Trophoblast cell (in vitro differentiated cells and primary cell): ENCODE measurements at places on chromosomes 3 and 15.

- H3K4me3 ChIP-seq = no peak overlapping the region
- DNase-seq = no peak
- H3K4me1 ChIP-seq = no peaks in the 10 kb centered on the region
- no peaks in the 10 kb centered on the region for H3K36me3 ChIP-seq
- no peak overlapping the region for H3K27ac ChIP-seq
These were observed 15.0 kb downstream of the IL17RD start for GRCh38 chr3:57150113-57150581.

GRCh38 chr3:127749787-127750225 lies 72.5 kb downstream of the MGLL start:
- no peak overlapping the region for H3K27ac ChIP-seq
- H3K4me3 ChIP-seq = no peak overlapping the region
- no peaks in the 10 kb centered on the region for H3K27me3 ChIP-seq
- DNase-seq = no peak
- H3K36me3 ChIP-seq = no peaks in the 10 kb centered on the region

GRCh38 chr15:101464256-101464998 lies 25.1 kb downstream of the PCSK6 start:
- H3K27me3 ChIP-seq = no peaks in the 10 kb centered on the region
- no peaks in the 10 kb centered on the region for H3K36me3 ChIP-seq
- H3K4me1 ChIP-seq = peaks cover 4% of the 10 kb centered on the region
- no peak overlapping the region for H3K27ac ChIP-seq

DNA sequence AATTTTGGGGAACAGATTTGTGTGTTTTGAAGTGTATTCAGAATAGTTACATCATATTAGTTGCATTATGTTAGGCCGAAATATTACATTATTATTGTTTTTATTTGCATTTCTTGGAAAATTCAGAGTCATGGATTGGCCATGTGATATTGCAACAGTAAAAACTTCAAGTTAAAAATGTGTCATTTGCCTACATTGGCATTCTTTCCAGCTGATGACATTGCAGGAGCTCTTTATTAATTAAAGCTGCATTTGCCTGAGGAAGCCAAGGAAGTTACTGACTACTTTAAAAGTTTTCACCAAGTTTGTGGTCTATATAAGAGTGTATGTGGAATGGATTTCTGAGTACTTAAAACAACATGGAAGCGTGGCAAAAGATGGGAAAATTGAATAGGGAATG lies 726.4 kb upstream of the SGO1 start:
- no peaks in the 10 kb centered on the region for H3K36me3 ChIP-seq
- H3K4me3 ChIP-seq = no peak overlapping the region
- no peaks in the 10 kb centered on the region for H3K27me3 ChIP-seq
- no peak for DNase-seq
- no peaks in the 10 kb centered on the region for H3K4me1 ChIP-seq

GRCh38 chr3:122063908-122064307 lies 8.7 kb downstream of the CD86 start:
- no peaks in the 10 kb centered on the region for H3K36me3 ChIP-seq
- no peak overlapping the region for H3K4me3 ChIP-seq
- no peaks in the 10 kb centered on the region for H3K27me3 ChIP-seq
- H3K4me1 ChIP-seq = no peaks in the 10 kb centered on the region
- no peak for DNase-seq
- no peak overlapping the region for H3K27ac ChIP-seq

- H3K27ac ChIP-seq = no peak within 1 kb of the TSS
- DNase-seq = no peak
- H3K4me1 ChIP-seq = peaks cover 2% of the 10 kb centered on the region
- H3K27me3 ChIP-seq = no peaks in the 10 kb centered on the region
- no peaks in the 10 kb centered on the region for H3K36me3 ChIP-seq
- no peak within 1 kb of the TSS for H3K4me3 ChIP-seq
These were observed at the start of gene COL6A5 for GRCh38 chr3:130345487-130346079. Gene COL6A5 (plus strand): TSS chr3:130345672. CDS start chr3:130373639, 27,967 bp downstream.

DNA sequence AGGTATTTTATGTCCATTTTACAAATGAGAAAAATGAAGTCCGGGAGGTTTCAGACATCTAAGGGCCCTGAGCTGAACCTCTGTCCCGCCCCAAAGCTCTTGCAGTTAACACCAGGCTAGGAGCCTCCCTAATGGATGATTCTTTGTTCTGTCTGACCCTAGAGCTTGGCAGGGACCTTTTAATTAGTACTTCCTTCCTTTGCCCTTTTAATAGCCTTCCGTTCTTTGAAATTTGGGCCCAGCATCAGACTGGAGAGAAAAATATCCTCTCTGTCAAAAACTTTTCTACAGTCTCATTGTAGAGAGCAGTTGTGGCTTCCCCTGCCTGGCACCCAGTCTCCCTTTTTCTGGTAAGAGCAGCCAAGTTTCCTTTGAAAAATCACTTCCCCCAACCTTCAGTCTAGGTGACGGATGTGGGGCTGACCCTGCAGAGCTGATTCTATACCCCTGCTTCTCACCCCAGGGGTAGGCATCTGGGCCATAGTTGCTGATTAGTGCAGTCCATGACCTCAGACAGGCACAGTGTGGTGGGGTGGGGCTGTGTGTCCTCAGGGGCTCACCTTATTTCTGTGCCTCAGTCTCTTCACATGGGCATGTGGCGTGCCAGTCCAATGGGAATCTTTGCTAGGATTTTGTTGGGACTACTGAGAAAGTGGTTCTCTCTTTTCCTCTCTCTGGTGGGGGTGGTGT lies 220.4 kb downstream of the ADAMTS9 start:
- H3K27me3 ChIP-seq = no peaks in the 10 kb centered on the region
- H3K4me1 ChIP-seq = no peaks in the 10 kb centered on the region
- DNase-seq = no peak
- no peak overlapping the region for H3K4me3 ChIP-seq
- no peak overlapping the region for H3K27ac ChIP-seq

DNA sequence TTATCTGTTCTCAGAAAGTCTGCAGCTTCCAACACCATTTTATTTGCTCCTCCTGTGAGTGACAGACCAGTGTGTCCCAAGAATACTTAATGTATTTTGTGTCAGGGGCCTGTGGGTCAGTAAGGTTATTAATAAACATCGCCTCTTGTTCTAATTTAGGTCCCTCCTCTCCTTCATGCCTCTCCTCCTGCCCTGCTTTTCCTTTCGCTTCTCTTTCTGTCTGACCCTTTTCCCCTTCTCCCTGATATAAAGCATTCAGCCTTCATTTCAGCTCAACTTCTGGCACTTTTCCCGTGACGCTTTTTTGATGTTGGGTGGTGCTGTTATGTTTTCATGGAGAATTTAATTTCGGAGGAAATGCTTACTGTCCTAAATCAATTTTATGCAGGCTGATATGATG lies 29.7 kb upstream of the NR2F2 start:
- H3K4me1 ChIP-seq = no peaks in the 10 kb centered on the region
- no peak overlapping the region for H3K27ac ChIP-seq
- H3K27me3 ChIP-seq = no peaks in the 10 kb centered on the region
- H3K4me3 ChIP-seq = no peak overlapping the region

DNA sequence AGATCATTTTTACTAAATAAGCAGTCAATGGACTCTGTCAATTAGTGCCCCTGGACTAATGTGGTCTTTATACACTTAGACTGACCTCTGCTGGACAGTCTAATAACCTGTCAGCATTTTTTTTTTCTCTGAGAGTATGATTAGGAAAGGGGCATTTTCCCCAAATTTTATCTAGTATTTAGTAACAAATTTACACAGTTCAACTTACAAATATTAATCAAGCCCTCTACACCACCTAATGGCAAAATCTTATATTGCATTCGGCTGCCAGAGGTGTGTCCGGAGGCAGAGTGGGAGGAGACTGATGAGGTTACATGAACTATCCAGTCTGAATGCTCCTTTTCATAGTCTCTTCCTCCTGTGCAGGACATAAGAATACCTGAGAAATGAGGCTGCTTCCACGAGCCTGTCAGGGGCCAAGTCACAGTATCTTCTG lies 36.0 kb upstream of the COLQ start:
- H3K4me1 ChIP-seq = no peaks in the 10 kb centered on the region
- H3K36me3 ChIP-seq = peaks cover 3% of the 10 kb centered on the region
- H3K4me3 ChIP-seq = no peak overlapping the region
- H3K27ac ChIP-seq = no peak overlapping the region
- DNase-seq = peak; percentile 76
- H3K27me3 ChIP-seq = no peaks in the 10 kb centered on the region

DNA sequence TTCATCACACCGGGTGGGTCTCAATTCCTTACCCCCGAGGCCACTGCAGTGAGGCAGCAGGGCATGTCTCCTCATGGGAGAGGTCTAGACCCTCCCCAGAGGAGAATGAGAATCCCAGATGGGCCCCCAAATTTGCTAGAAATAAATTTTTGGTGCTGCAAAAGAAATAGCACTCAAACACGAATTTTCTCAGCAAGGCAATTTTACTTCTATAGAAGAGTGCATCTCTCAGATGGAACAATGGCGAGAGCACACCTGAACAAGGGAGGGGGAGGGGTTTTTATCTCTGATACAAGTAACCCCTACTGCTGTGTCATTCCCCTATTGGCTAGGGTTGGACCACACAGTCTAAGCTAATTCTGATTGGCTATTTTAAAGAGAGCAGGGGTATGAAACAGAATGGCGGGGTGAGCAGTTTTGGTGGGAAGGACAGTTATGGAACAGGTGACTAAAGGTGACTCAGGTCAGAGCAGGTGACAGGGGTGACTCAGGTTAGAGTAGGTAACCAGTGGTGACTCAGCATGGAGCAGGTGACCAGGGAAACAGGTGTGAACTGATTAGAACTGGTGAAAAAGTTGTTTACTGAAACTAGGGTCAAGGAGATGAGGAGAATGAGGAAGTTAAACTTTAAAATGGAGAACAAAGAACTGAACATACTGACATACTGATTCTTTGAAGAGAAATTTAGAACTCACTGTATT lies 93.0 kb upstream of the WNT7A start:
- H3K27me3 ChIP-seq = no peaks in the 10 kb centered on the region
- no peak overlapping the region for H3K4me3 ChIP-seq

DNA sequence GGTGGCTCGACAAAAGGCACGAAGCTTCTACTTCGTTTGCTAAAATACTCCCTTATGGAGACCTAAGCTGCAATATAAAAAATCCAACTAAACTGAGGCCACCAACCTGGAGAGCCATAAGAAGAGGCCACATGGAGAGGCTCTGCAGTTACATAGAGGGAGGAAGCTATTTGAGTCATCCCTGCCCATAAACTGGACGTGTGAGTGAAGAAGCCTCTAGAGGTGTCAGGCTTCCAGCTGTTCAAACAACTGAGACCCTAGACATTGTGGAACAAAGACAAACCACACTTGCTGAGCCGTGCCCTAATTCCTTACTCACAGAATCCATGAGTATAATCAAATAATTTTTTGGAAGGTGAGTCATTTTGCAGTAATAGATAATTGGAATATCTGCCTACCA lies 50.2 kb upstream of the GMNC start:
- no peak for DNase-seq
- no peaks in the 10 kb centered on the region for H3K36me3 ChIP-seq
- no peak overlapping the region for H3K4me3 ChIP-seq
- H3K27ac ChIP-seq = no peak overlapping the region
- H3K27me3 ChIP-seq = no peaks in the 10 kb centered on the region

DNA sequence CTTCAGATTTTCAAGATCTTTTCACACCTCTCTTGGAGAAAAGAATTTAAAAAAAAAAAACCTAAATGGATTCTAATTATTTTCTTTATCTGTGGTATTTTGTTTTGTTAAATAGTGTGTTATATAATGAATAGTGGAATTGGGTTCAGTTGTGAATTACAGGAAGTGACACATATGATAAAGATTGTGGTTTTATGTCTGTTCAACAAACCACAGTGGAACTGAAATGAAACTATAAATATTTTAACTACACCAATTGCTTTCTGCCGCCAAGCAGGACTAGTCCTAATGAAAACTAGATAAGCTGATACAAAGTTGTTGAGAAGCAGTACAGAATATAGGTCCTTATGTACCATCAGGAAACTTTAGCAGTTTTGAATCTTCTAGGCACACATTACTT lies 121.6 kb downstream of the UBE2E2 start:
- H3K36me3 ChIP-seq = no peaks in the 10 kb centered on the region
- no peaks in the 10 kb centered on the region for H3K27me3 ChIP-seq
- H3K27ac ChIP-seq = no peak overlapping the region
- H3K4me1 ChIP-seq = peaks cover 3% of the 10 kb centered on the region

DNA sequence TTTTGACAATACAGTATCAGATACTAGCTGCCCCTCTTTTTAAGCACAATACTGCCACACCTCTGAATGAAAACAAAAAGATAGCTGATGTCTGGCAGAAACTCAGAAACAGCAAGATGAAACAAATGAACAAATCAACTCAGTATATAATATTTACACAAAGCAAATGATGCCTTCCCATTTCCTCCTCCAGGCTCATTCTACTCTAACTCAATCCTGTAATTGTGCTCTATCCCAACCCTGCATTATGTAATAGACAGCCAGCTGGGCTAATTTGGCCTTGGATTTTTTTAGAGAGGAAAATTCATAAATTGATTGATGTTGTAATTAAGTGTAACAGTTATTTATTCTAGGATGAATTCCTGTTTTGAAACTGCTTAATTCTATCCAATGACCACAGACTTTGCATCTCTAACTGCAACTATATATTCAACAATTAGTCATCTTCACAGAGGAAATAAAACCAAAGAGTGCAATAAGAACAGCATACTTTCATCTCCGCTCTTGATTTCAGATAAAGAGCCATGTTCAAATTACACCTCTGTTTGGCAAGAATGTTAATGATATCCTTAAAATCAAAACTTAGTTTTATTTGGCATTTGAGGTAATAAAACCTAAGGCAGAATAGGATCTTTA lies 6.1 kb downstream of the ATG3 start:
- no peaks in the 10 kb centered on the region for H3K4me1 ChIP-seq
- H3K27ac ChIP-seq = no peak overlapping the region
- H3K4me3 ChIP-seq = no peak overlapping the region
- no peaks in the 10 kb centered on the region for H3K36me3 ChIP-seq

DNA sequence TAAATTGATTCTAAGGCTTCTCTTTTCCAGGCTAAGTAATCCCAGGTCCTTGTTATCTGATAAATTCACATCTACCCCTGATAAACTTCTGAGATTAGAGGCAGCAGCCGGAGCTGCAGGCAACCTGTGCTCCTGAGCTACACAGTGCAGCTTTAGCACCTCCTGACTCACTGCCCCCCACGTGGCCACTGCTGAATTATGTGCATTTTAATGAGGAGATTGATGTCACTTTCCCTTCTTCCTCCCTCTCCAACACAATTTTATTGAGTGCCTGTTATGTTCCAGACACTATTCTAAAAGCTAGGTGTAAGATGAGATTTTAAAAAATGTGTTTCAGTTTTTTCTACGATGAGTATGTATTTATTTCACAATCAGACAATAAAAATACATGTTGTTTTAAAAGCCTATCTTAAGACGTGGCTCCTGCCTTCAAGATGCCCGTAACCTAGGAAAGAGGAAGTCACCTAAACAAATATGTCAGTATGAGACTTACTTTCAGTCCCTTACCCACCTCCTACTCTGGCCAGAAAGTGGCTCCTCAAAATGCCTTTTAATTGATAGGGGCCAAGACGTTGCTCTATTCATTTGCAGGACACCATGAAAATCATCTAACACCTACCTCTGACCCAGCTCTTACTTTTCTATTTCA lies 161.5 kb upstream of the PFN2 start:
- peaks cover 5% of the 10 kb centered on the region for H3K4me1 ChIP-seq
- H3K36me3 ChIP-seq = no peaks in the 10 kb centered on the region
